ENCODE measurements at places on chromosomes 16 and 17.
A peak's percentile ranks its signal among the peaks of the same experiment; 100 is the strongest.

DNA sequence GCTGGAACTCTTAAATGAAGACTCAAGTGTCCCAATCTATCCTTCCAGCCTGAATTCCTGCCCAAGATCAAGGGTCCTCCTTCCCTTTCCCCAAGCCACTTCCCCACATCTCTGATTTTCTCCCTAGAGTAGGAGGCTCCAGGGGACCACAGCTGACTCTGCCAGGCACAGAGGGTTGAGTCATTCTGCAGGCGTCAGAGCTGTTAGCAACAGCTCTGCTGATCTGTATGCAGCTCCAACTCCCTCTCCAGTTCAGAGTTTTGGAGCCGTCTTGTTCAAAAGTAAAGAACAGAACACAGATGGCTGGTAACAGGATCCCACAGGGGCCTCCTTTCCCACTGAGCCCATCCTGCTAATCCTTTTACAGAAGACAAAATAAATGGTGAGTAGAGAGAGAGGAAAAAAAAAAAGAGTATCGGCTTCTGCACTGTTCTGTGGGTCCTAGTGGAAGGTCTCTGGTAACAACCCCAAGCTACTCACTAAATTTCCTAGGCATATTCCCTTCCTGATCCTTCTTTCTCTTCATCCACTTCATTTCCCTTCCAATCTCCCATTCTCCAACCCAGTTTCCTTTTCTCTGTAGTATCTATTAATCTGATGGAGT is 13.4 kb upstream of the TAOK1 start:
- DNase-seq = no peak

GRCh38 chr17:42759982-42760651 is 910 bp upstream of the RAMP2 start:
- peak; percentile 58 for DNase-seq

GRCh38 chr17:41810659-41811548 is 845 bp downstream of the P3H4 start:
- DNase-seq = no peak

DNA sequence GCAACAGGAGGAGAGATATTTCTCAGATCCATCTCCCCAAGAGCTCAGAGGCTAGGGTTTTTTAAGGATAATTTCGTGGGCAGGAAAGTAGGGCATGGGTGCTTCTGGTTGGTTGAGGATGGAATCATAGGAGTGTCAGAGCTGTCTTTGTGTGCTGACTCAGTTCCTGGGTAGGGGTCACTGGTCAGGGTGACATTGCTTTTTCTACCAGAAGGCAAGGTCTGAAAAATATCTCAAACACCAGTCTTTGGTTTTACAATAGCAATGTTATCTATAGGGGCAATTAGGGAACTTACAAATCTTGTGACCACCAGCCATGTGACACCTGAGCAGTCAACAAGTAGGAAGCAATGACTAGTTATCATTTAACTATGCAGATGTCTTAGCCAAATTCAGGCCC is 82.9 kb upstream of the DYNLRB2 start:
- DNase-seq = no peak

DNA sequence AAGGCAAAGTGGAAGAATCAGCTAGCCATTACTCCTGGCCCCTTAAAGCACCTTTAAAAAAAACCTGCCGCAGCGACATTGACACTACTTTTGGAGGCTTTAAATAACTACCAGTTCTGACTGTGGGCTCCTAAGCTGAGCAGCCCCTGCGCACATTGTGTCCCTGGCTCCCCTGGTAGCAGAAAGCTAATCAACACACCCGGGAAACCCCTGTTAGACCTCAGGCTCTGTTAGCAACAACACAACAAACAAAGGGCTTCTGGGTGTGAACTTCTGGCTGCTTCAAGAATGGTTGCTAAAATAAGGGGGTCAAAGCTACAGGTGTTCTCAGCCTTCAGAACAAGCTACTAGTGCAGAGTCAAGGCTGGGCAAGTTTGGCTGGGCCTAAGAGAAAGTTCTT is 83.6 kb downstream of the TMEM100 start:
- DNase-seq = no peak

DNA sequence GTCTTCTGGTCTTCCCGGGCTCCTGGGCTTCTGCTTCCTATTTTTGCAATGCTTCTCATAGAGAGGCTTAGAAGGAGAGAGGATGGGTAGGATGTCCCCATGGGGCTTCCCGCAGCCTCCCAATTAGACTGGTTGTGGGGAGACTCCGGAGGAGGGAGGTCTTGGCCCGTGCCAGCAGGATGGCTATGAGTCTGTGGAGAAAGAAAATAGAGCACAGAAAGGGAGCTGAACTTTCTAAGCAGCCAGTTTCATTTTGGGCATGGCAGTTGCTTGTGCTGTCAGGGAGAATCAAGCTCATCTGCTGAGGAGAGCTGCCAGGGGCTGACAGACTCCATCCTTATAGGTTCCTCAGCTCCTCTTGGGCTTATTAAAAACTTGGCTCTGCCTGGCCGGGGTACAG is 204.0 kb downstream of the SHISA9 start:
- no peak for DNase-seq

- DNase-seq = no peak
Measured at GRCh38 chr17:61981323-61981722, 53.5 kb upstream of the INTS2 start.

- no peak for DNase-seq
Measured at GRCh38 chr16:20676268-20676825, 21.1 kb downstream of the ACSM1 start.

GRCh38 chr17:79950306-79950705 is 85.4 kb downstream of the TBC1D16 start:
- DNase-seq = no peak

GRCh38 chr16:87608400-87608985 is 6.2 kb downstream of the JPH3 start:
- peak; percentile 70 for DNase-seq

- no peak for DNase-seq
Measured at GRCh38 chr17:72702136-72702735, 390.3 kb downstream of the SLC39A11 start.

DNA sequence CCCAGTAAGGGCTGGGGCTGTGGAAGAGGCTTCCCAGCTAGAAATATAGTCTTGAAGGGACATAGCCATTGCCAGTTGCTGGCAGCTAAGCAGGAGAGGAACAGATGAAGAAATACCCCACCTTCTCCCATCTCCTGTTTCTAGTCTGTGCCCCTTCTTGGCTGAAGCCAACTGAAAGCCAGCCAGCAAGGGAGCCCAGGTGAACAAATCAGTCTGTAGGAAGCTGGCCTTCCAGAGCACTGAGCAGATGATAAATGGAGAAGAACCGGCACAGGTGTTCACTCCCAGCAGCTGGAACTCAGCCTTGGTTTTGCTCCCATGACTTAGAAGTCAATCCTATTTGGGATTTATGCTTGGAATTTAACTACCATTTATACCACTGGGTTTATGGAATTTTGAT is 69.2 kb upstream of the DHX40 start:
- no peak for DNase-seq

GRCh38 chr17:79003661-79004411 is 5.7 kb downstream of the CANT1 start:
- DNase-seq = no peak
